ENCODE measurements at places on chromosomes 16 and 17.
A peak's percentile ranks its signal among the peaks of the same experiment; 100 is the strongest.

- no peak for DNase-seq
These were observed 3.3 kb downstream of the ABCC3 start for GRCh38 chr17:50637829-50638605.

DNA sequence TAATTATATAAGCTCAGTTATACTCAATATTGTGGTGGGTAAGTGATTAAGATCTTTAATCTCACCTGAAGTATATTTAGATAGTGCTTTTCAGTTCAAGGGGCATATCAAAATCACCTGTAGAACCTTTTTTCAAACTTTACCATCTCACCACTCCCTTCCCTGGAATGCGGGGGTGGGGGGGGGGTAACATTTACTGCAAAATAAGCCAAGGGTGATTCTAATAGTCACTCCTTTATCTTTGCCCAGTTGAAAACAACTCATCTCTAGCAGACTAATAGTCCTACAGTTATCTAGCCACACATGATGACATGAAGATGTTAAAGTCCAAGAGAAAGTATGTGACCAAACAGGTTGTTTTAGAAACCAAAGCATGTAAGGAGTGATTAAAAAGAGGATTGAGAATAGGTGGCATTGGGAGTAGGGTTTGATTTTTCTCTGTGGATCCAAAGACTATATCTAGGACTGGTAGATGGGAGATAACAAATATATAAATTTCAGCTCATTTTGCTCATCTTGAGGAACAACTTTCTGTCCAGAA lies 21.5 kb downstream of the LPCAT2 start:
- DNase-seq: no peak

DNA sequence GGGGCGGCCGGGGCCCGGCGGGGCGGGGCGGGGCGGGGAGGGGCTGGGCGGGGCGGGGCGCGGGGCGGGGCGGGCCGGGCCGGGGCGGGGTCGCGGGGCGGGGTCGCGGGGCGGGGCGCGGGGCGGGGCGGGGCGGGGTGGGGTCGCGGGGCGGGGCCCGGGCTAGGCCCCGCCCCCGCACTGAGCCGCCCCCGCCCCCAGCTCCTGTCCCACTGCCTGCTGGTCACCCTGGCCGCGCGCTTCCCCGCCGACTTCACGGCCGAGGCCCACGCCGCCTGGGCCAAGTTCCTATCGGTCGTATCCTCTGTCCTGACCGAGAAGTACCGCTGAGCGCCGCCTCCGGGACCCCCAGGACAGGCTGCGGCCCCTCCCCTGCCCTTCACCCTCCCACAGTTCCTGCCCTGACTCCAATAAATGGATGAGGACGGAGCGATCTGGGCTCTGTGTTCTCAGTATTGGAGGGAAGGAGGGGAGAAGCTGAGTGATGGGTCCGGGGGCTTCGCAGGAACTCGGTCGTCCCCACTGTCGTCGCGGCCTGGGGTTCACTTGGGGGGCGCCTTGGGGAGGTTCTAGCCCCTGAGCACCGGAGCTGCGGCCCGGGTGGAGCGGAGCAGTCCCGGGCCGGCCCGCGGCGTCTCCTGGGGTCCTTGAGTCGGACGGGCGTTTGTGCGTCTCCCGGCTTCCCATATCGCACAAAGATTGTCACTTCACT lies 795 bp upstream of the HBM start:
- DNase-seq: no peak

DNA sequence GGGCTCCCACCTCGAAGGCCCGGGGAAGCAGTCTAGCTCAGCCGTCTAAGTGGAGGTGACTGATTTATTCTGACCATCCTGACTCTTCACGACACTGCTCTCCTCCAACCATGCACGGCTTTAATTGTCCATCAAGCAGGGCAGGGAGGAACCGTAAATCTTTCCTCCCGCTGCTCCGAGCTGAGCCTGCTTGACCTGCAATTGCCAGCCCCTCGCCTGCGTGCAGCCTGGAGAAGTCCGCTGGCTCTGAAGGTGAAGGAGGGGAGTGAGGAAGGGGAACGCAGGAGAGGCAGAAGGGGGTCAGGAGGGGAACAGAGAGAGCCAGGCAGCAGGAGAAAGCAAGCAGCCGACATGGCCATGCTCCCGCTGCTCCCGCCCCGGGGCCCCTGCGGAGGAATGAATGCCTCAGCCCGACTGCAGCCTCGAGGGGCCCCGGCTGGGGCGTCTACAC lies 10.1 kb downstream of the RBFOX3 start:
- no peak for DNase-seq

- DNase-seq: no peak
These were observed 74.4 kb upstream of the ARL4D start for GRCh38 chr17:43324205-43324893.

- peak; percentile 17 for DNase-seq
These were observed 24.4 kb upstream of the CRHR1 start for GRCh38 chr17:45759761-45760160.

DNA sequence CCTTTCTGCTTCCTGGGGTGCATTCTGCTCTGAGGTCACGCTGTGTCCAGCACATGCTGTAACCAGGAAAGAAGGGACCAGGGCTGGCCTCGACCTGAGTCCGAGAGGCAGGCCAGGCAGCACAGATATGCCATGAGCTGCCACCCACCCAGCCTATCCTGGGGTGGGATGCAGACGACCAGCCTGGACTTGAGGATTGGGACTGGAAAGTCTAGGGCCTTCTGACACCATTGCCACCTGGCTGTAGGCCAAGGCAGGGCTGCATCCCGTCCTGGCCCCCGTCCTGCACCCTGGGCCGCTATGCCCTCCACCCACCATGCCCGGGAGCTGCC lies 14.3 kb downstream of the ENGASE start:
- no peak for DNase-seq

Measured in OCI-M1 (cell line).